HepG2 (cell line): ENCODE measurements at places on chromosomes 2 and 18.

- no peak overlapping the region for H3K27ac ChIP-seq
- DNase-seq = no peak
- no peak overlapping the region for H3K4me3 ChIP-seq
- H3K36me3 ChIP-seq = no peaks in the 10 kb centered on the region
Observed at GRCh38 chr2:223042704-223043118, 9.3 kb upstream of the KCNE4 start.

- no peak overlapping the region for H3K27ac ChIP-seq
- H3K4me1 ChIP-seq = peaks cover 32% of the 10 kb centered on the region
- DNase-seq = no peak
- H3K27me3 ChIP-seq = no peaks in the 10 kb centered on the region
Observed at GRCh38 chr2:177312562-177312961, 48.0 kb upstream of the NFE2L2 start.

GRCh38 chr2:236536727-236537398, 32.8 kb upstream of the ACKR3 start:
- no peak overlapping the region for H3K4me3 ChIP-seq
- H3K36me3 ChIP-seq = no peaks in the 10 kb centered on the region
- H3K4me1 ChIP-seq = no peaks in the 10 kb centered on the region
- H3K27me3 ChIP-seq = no peaks in the 10 kb centered on the region
- no peak overlapping the region for H3K27ac ChIP-seq

GRCh38 chr2:21268197-21268877, 144.6 kb downstream of the TDRD15 start:
- no peak overlapping the region for H3K27ac ChIP-seq
- peaks cover 26% of the 10 kb centered on the region for H3K4me1 ChIP-seq
- H3K36me3 ChIP-seq = no peaks in the 10 kb centered on the region

DNA sequence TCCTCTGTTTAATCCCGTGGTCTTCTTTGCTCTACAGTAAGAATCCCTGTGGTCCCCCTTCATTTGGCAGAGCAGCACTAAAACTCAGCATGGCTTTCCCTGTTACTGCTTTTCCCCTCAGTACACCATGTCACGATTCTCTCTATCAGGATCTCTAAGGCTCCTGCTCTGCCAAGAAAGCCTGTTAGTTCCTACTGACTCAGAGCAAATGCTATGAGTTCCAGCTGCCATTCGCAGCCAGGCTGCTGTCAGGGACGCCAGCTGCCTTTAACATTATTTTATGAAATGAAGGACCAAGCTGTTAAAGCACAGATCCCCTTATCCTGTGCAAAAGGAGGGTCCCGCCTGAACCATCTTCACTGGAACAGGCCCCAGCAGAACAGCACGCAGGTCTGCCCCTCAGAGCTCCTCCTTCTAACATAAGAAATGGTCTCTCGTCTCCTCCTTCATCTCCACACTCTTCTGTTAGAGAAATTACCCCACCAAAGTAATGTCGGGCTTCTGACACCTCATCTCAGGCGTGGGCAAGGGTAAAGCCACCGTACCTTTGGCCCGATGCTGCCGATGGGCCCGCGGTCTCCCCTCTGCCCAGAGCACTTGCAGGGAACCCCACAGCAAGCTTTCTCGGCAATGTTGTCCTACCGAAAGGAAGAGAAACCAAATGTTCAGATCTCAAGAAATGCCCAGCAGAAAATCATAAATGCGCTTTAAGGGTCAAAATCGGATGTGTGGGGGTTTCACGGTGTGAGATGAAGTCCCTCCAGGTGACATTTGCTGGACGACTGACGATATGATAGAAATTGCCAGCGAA, 52.6 kb downstream of the COL6A3 start:
- DNase-seq = no peak
- no peaks in the 10 kb centered on the region for H3K4me1 ChIP-seq
- no peaks in the 10 kb centered on the region for H3K36me3 ChIP-seq
- no peak overlapping the region for H3K27ac ChIP-seq

GRCh38 chr2:160064916-160065315, 2.5 kb upstream of the PLA2R1 start:
- H3K4me3 ChIP-seq = no peak overlapping the region
- H3K27ac ChIP-seq = no peak overlapping the region
- peaks cover 3% of the 10 kb centered on the region; the same call in 1 of the 2 replicates for H3K27me3 ChIP-seq
- H3K36me3 ChIP-seq = no peaks in the 10 kb centered on the region

DNA sequence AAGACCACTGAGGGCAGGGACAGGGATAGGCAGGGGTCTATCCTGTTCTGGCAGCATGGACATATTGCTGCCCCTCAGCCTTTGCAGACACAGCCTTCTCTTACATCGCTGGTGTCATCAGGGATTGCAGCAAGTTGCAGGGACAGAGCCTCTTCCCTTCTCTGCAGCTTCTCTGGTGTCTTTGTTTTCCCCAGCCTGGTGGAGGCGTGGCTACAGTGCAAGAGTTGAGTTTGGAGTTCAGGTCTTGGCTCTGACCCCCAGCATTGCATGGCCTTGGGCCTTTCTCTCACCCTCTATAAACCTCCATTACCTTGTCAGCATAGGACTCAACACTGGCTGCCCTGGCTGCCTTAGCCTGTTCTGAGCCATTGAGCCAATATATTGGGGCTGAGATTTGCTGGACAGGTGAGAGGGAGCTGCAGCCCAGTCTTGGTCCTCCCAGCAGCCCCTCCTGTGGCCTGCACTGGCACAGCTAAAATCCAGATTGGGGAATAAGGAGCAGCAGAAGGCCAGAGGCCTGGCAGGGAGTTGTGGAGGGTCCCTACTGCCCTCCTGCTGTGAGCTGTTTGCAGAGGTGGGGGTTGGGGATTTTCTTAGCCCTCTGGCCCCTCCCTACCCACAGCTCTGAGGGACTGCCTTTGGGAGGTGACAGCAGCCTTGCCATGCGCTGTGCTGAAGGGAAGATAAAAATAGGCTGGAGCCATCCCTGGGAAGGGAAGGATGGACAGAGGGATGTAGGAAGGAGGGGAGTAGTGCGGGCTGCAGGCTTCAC, 22.8 kb downstream of the EHD3 start:
- H3K4me1 ChIP-seq = no peaks in the 10 kb centered on the region
- H3K27me3 ChIP-seq = peaks cover 13% of the 10 kb centered on the region; the same call in 1 of the 3 replicates
- no peak for DNase-seq
- no peak overlapping the region for H3K27ac ChIP-seq
- H3K36me3 ChIP-seq = no peaks in the 10 kb centered on the region

- no peak for DNase-seq
- no peaks in the 10 kb centered on the region for H3K36me3 ChIP-seq
- no peak overlapping the region for H3K27ac ChIP-seq
- peaks cover 9% of the 10 kb centered on the region for H3K4me1 ChIP-seq
Observed at GRCh38 chr2:39688181-39688580, 22.5 kb downstream of the TMEM178A start.

DNA sequence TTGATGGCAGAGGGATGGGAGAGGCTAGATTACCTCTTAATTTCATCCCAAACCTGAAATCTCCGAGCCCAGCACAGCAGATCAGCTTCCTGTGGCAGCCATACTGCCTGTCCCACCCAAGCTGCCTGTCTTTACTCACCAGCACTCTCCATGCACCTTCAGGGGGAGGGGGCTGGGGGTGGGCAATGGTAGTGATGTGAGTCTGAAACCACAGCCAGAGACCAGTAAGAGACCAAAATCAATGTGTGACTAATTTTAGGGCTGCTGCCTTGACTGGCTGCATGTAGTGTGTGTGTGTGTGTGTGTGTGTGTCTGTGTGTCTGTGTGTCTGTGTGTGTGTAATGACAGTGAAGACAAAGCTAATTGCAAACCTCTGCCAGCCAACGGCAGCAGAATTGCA, 11.7 kb upstream of the TEX261 start:
- no peak overlapping the region for H3K27ac ChIP-seq
- H3K27me3 ChIP-seq = no peaks in the 10 kb centered on the region
- no peak overlapping the region for H3K4me3 ChIP-seq
- H3K36me3 ChIP-seq = no peaks in the 10 kb centered on the region

DNA sequence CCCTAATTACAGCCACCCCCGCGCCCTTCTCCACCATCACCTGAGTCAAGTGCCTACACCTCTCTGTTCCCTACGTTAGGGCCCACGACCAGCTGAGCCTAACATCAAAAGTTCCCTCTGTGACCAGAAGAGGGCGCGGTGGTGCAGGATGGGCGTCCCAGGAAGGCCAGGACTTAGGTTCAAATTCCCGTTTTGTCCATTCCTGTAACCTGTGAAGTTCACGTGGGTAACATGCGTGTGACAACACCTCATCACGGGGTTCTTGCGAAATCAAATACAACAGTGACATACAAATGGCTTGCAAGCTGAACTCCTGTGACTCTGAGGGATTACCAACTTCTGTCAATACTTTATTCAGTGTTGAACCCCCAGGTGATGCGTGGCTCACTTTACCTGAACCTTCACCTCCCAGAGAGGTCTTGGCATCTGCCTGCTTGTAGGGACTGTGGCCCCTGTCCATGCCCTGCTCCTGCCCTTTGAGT, 207.9 kb downstream of the ARL4C start:
- H3K27me3 ChIP-seq = no peaks in the 10 kb centered on the region
- no peaks in the 10 kb centered on the region for H3K4me1 ChIP-seq
- no peak overlapping the region for H3K4me3 ChIP-seq
- DNase-seq = peak; percentile 75
- H3K36me3 ChIP-seq = no peaks in the 10 kb centered on the region

GRCh38 chr2:218430721-218431120, 11.8 kb downstream of the VIL1 start:
- no peak overlapping the region for H3K4me3 ChIP-seq
- peaks cover 17% of the 10 kb centered on the region for H3K4me1 ChIP-seq

GRCh38 chr18:59035591-59035990, 104.1 kb upstream of the SEC11C start:
- DNase-seq = no peak
- peaks cover 22% of the 10 kb centered on the region; the same call in 2 of the 3 replicates for H3K27me3 ChIP-seq
- no peak overlapping the region for H3K27ac ChIP-seq
- no peaks in the 10 kb centered on the region for H3K4me1 ChIP-seq
- H3K36me3 ChIP-seq = no peaks in the 10 kb centered on the region

DNA sequence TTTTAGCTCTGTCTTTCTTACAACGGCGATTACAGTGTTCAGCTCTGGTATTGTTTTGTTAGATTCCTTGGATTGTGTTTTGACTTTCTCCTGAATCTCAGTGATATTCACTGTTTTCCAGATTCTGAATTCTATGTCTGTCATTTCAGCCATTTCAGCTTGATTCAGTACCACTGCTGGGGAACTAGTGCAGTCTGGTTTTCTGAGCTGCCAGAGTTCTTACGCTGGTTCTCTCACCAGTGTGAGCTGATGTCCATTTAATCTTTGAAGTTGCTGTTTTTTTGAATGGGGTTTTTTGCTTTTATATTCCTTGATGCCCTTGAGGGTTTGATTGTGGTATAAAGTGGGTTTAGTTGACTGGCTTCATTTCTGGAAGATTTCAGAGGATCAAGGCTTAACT, 37.4 kb upstream of the THUMPD2 start:
- no peak overlapping the region for H3K4me3 ChIP-seq
- H3K27me3 ChIP-seq = no peaks in the 10 kb centered on the region
- DNase-seq = no peak
- H3K4me1 ChIP-seq = no peaks in the 10 kb centered on the region
- H3K36me3 ChIP-seq = no peaks in the 10 kb centered on the region

GRCh38 chr2:219118504-219118903, 42.1 kb downstream of the NHEJ1 start:
- DNase-seq = no peak
- no peaks in the 10 kb centered on the region for H3K27me3 ChIP-seq
- no peak overlapping the region for H3K4me3 ChIP-seq

- no peak overlapping the region for H3K4me3 ChIP-seq
- H3K27ac ChIP-seq = no peak overlapping the region
- DNase-seq = no peak
- H3K36me3 ChIP-seq = no peaks in the 10 kb centered on the region
- H3K4me1 ChIP-seq = no peaks in the 10 kb centered on the region
- H3K27me3 ChIP-seq = no peaks in the 10 kb centered on the region
Observed at GRCh38 chr2:59540864-59541263, 1012.6 kb downstream of the BCL11A start.
